ENCODE measurements at places on chromosomes 5 and 9.

- DNase-seq = no peak
Measured at GRCh38 chr9:36903541-36904435, 130.3 kb downstream of the PAX5 start.

GRCh38 chr5:158792976-158793375 is 306.7 kb downstream of the EBF1 start:
- DNase-seq = no peak

DNA sequence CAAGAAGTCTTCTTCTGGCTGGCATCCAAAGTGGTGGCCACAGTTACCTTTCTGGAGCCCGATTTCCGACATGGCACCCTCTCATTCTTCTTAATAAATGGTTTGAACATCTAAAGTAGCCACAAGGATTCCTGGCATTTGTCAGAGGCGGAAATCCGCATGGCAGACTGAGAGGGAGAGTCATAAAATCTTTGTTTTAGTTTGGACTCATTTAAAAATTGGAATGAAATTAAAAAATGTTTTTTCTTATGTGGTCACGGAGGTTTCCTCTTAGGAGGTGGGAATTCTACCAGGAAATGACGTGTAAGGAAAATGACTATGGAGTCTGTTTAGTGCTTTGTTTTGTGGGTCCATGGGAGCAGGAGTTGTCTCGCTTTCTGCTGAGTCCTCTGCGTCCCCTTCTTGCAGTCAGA is 133.0 kb upstream of the PTCH1 start:
- DNase-seq = no peak

DNA sequence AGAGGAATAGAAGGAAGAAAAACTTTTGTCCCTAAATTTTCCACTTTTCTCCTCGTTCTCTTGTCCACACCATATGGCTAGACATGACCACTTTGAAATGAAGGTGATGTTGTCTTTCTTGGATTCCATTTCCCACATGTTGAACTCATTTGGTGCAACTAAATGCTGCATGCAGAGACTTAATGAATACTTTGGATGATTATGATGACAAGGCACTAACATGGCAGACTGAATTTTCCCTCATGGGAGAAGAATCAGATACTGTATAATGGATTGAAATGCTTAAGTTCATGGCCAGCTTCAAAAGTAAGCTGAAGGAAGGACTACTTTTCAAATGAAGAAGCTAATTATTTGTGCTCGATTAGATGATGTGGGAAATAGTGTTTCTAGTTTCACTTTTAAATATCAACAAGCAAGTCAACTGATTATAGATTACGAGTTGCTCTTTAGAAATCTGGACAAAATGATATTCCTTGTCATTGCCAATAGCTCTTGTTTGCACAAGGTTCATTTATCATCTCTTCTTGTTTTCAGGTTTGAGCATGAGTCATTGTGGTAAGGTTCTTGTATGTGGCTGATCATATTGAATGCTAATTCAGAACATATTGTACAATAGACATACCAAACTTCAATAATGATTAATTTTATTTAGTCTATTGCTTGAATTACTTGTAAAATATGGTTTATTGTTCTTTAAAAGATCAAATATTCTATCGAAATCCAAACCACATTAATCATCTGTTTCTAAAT is 501.3 kb upstream of the FTMT start:
- no peak for DNase-seq

DNA sequence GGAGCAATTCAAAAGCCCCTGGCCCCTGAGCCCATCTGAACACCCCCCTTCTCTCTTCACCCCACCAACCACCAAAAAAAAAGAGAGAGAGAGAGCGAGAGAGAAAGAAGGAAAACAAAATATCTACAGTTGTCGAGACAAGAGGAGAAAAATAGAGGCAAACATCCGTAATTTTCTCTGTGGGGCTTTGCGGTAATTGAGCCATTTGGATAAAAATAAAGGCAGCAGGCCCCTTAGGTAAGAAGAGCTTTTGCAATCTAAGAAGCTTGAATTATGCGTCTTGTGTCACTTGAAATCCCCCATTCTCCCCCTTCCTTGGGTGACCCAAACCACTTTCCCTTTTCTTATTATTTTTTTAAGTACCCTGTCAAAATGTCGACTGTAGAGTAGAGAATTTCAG is 35.5 kb upstream of the FUBP3 start:
- DNase-seq = no peak

- DNase-seq = no peak
Measured at GRCh38 chr5:168438349-168438748, 47.9 kb upstream of the RARS1 start.

GRCh38 chr5:153671653-153672346 is 181.3 kb downstream of the GRIA1 start:
- no peak for DNase-seq

All from NCI-H1105 treated with DMSO at 0.1 percent for 48 hours (cell line).